NCI-H524 treated with DMSO at 0.1 percent for 48 hours (cell line): ENCODE measurements at places on chromosomes 16 and 17.
A peak's percentile ranks its signal among the peaks of the same experiment; 100 is the strongest.

- no peak for DNase-seq
Measured at GRCh38 chr17:76191896-76192295, 48.4 kb downstream of the RNF157 start.

GRCh38 chr16:54290833-54291655, 4.5 kb upstream of the IRX3 start:
- DNase-seq = no peak

DNA sequence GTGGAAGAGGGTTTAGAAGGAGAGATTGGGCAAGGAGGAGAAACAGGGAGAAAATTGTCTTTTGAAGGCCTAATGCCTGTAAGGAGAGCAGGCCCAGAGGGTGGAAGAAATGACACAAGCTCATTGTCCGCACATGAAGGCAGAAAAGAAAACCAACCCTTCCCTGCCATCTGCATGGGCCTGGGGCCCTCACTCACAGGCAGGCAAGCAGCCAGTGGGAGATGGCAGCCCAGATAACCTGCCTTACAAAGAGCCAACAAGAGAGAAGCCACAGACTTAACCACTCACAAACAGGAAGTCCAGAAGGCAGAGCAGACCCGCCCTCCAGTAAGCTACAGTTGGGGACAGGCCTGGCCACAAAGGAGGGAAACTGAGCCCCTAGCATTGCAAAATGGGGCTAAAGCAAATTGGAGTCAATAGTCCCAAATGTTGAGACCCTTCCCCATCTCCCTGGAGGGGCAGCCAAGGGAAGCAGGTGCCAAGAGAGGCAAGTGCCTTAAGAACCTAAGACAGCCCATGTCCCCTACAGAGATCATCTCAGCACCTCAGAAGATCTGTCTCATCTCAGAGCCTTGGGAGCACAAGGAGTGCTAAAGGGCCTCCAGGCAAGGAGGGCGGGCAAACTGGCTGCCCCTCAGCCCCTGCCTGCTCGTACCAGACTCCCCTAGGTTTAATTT, 7.3 kb upstream of the TSPOAP1 start:
- DNase-seq = no peak

GRCh38 chr16:19147627-19148026, 20.4 kb upstream of the SYT17 start:
- DNase-seq = no peak

DNA sequence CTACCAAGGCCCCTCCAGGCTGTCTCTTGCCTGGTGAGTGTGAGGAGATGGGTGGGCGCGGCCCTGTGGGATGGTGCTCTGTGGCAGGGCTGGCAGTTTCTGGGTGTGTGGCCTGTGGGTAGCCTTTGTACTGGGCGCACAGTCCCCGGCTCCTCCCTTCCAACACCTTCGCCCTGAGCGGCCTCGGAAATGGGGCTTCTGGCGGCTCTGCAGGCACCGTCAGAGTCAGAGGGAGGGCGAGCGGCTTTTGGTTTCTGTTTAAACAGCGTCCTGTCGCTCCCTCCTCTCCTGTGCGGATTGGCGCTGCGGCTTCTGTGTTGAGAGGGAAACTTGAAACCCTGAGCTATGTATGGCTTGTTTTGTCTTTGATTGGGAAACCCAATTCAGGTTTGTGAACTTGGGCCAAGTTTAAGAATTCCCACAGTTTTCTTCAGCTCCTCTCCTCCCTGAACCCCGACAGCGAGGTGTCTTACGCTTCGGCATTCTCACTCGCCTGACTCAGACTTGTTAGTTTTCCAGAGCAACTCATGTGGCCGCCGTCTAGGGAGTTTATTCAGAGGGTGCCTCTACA, 8.3 kb upstream of the ZNF750 start:
- no peak for DNase-seq

GRCh38 chr17:3835410-3836229, 10.4 kb downstream of the NCBP3 start:
- no peak for DNase-seq

DNA sequence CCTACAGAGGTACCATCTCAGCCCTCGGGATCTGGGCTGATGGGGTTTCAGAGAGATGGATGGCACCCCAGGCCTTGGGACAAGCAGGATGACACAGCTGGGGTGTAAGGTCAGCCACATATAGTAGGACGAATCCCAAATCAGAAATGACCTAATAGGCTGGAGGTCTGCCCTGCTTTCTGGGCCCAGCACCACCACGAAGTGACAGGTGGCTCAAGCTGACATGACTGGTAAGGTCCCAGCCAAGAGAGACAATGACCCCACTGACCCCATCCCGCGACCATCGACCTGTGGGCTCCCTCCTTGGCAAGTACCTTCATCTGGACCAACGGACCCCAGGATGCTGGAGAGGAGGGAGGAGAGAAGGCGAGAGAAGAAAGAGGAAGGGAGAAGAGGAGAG, 15.6 kb downstream of the CAMKK1 start:
- DNase-seq = no peak

GRCh38 chr17:63751806-63752205, 10.2 kb upstream of the STRADA start:
- DNase-seq = no peak

DNA sequence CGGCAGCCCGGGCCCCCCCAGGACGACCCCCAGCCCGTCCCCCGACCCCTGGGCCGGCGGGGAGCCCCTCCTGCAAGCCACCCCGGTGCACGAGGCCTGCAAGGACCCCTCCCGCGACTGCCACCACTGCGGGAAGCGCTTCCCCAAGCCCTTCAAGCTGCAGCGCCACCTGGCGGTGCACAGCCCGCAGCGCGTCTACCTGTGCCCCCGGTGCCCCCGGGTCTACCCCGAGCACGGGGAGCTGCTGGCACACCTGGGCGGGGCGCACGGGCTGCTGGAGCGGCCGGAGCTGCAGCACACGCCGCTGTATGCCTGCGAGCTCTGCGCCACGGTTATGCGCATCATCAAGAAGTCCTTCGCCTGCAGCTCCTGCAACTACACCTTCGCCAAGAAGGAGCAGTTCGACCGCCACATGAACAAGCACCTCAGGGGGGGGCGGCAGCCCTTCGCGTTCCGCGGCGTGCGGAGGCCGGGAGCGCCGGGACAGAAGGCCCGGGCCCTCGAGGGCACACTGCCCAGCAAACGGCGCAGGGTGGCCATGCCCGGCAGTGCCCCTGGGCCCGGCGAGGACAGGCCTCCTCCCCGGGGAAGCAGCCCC, 15.6 kb upstream of the ZFPM1 start:
- no peak for DNase-seq

GRCh38 chr16:1942047-1942809, 771 bp downstream of the MSRB1 start:
- no peak for DNase-seq

GRCh38 chr17:77470800-77471733, 330.3 kb downstream of the SEC14L1 start:
- DNase-seq = no peak

DNA sequence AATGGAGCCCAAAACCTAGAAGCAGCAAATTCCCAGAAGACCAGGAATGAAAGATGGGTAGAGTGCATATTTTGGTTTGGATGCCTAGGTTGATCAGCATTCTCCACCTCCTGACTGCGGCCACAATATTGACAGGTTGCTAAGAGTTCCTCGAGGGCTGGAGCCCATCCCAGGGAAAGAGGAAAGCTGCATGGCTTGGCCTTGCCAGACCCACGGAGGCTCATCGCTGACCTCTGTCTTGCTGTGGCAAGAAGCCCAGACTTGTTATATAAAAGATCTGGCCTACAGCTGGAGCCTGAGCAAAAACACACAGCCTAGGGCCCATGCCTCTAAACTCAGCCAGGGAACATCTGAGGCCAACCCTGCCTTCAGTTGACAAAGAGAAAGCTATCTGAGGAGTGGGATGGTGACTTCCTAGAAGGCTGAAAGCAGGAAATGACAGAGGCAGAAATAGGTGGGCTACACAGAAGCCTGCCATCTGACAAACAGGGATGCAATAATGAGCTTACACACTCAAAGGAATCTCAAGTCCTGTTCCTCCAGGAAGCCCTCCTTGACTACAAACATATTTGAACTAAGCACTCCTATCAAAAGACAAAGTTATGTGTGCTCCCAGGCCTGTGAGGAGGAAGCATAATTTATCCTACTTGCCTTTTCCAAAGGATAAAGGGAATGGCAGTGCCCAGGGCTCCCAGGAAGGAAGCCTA, 22.5 kb upstream of the SLC35B1 start:
- no peak for DNase-seq

GRCh38 chr16:66309-67182, 5.9 kb downstream of the RHBDF1 start:
- no peak for DNase-seq

DNA sequence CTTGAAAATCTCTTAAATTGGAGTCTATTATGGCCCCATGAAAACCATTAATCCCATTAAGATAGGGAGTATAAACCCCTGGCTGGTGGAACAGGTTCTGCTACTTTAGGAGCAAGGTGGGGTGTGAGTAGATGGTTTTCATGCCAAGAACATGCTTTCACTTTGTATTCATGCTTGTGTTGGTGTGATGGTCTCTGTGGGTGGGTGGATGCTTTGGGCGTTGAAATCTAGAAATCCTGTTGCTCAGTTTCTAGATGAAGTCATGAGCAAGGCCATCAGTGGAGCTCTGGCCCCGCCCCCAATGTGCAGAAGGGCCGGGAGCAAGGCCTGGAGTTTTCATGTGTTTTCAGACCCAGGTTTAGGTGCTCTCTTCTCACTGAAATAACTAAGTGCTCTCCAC, 20.1 kb downstream of the PLD6 start:
- DNase-seq = no peak

GRCh38 chr16:3992297-3993051, 112.0 kb upstream of the CREBBP start:
- no peak for DNase-seq

DNA sequence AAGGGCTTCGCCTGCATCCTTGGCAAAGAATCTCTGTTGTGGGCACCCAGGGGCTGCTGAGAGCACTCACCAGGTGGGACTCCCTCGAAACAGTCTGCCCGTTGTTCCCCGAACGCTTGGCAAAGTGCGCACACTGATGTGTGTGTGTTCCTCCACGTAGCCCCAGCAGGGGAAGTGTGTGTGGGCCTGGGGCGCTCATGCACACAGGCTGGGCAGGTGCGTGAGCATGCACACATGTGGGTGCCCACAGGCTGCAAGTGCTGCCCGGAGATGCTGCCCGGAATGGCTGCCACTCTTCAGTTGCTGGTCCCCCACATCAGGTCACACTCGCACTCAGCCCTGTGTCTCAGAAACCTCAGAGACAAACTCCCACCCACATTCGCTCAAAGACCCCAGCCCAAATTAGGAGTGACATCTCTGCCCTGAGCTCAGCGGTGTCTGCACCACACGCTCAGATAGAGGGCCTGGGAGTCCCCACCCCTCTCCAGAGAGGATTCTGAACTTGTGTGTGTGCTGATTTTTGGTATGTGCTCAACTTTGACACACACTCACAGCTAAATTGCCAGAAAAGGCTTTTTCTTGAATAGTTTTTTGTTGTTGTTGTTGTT, 119.4 kb downstream of the MGAT5B start:
- no peak for DNase-seq

- DNase-seq = peak; percentile 99
Measured at GRCh38 chr17:75059369-75060345, 12.6 kb downstream of the KCTD2 start.

DNA sequence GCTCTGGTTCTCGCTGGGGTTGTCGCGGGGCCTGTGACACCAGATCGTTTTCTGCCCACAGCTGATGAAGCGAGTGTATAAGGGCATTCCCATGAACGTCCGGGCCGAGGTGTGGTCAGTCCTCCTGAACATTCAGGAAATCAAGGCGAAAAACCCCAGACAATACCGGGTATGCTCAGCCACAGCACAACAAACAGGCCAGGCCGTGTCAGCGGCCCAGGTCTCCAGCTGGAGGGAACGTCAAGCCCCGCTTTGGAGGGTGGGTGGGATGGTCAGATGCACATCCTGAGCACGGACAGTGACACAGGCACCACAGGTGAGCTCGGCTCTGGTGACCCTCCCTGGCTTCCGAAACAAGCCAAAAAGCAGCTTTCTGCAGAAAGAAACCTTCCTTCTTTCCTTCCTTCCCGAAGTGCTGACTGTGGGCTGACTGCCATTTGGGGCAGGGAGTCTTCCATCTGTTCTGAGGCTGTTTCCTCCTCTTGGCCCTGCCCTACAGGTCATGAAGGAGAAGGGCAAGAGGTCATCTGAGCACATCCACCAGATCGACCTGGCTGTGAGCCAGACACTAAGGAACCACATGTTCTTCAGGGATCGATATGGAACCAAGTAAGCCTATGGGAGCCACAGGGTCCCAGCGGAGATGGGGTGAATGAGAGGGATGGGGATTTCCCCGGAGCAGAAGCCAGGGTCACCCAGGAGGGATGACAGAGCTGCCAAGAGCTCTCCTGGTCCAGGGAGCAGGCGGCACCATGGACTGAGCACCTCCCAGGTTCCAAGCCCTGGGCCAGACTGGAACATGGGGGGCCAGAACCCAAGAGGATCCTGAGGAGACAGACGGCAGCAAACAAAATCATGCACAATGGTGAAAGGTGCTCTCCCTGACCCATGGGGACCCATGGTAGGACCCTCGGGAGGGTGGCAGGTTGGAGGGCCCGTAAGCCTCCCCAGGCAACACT, 79.4 kb downstream of the GOSR1 start:
- DNase-seq = no peak

DNA sequence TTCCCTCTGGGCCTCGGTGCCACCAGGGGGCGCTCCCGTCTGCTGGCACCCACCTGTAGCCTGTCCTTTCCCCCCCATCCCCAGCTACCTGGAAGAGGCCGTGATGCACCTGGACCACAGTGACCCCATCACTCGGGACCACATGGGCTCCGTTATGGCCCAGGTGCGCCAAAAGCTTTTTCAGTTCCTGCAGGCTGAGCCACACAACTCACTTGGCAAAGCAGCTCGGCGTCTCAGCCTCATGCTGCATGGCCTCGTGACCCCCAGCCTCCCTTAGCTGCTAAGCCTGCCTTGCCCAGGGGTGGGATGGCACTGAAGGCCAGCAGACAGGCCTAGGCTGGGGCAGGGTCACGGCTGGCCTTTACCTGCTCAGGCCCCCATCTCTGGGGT, 818 bp upstream of the NRN1L start:
- DNase-seq = no peak

GRCh38 chr17:82783498-82783897, 31.6 kb downstream of the TBCD start:
- no peak for DNase-seq

GRCh38 chr16:69672998-69673713, 53.2 kb downstream of the NQO1 start:
- no peak for DNase-seq

- DNase-seq = no peak
Measured at GRCh38 chr17:44793885-44794842, 35.4 kb downstream of the ADAM11 start.

DNA sequence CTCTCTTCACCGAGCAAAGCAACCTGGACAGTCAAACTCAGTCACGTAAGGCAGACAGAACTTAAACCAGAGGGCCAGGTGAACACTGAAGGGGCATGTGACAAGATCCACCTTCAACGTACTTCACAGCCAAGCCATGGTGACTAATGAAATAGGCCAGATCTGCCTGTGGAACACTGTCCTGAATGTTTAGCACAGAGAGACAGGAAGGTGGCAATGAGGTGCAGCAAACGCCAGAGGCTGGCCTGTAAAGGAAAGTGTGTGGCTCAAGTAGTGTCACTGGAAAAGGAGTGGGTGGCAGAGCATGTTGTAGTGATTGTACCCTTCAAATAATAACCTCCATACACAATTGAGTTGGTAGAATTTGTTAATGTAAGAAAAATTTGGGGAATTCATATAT, 38.1 kb downstream of the SLC6A4 start:
- no peak for DNase-seq
